ENCODE measurements at places on chromosomes 11 and 22. TPM values are rescaled to one million over a fixed set of nuclear protein-coding genes. Genes with fewer than 3 reads are reported as not detected.

The HEPHL1 gene
- not detected for total RNA-seq

The PLAAT4 gene
- total RNA-seq: 60.6 TPM

The PRR5L gene
- total RNA-seq: 14.6 TPM

The GRK3 gene
- 31.9 TPM for total RNA-seq

The CARD16 gene
- total RNA-seq: 10.8 TPM

The PIH1D2 gene
- total RNA-seq: 0.36 TPM

The C11orf86 gene
- total RNA-seq: not detected

The APOL5 gene
- total RNA-seq: not detected

The CDHR5 gene
- total RNA-seq: 0.09 TPM

The GRIK4 gene
- not detected for total RNA-seq

The TMEM191C gene
- total RNA-seq: 3.0 TPM

The STIM1 gene
- total RNA-seq: 157 TPM

The SOX10 gene
- not detected for total RNA-seq

The FAM180B gene
- 0.16 TPM for total RNA-seq

The EHF gene
- not detected for total RNA-seq

The MFNG gene
- 94.0 TPM for total RNA-seq

The CEP126 gene
- total RNA-seq: 2.0 TPM

The OSBP2 gene
- total RNA-seq: 11.9 TPM

The C11orf91 gene
- total RNA-seq: not detected

The C22orf15 gene
- total RNA-seq: 1.5 TPM

The MS4A3 gene
- total RNA-seq: not detected
